ENCODE measurements at places on chromosomes 3 and 15. TPM values are rescaled to one million over a fixed set of nuclear protein-coding genes. Genes with fewer than 3 reads are reported as not detected.
A peak's percentile ranks its signal among the peaks of the same experiment; 100 is the strongest.

DNA sequence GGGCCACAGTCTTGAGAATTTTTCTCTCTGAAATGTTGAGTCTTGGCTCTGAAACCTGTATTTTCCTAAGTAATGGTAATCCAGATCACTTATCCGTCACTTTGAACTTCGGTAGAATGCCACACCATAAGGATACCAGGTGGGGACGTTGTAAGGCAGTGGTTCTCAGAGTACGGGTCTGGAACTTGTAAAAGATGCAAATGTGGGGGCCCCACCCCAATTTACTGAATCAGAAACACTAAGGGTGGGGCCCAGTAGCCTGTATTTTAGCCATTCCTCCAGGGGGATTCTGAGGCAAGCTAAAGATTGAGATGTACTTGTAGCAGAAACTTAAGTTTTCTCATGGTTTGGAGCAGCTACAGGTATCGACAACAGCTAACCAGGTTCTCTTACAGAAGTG is 555.3 kb downstream of the FOXP1 start:
- DNase-seq = no peak

The PRR23E gene
- total RNA-seq = not detected

- no peak for DNase-seq
These were observed 42.7 kb downstream of the OR5H15 start for GRCh38 chr3:98209244-98209643.

DNA sequence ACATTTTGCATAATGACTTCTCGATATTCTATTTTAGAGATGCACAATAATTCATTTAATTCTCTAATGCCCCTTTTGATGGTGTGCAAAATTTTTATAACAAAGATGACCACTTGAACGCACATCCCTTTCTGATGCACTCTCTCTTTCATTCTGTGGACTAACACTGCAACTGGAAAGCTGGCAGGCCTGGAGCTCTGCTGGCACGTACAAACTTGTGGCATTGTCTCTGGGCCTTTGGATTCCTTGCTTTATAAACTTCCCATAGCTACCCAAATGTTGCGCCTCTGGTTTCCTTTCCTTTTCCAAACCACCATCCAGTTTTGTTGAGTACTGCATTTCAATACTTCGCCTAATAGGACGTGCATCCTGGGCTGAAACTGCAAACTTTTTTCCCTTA is 194.5 kb upstream of the CFAP20DC start:
- DNase-seq = no peak

DNA sequence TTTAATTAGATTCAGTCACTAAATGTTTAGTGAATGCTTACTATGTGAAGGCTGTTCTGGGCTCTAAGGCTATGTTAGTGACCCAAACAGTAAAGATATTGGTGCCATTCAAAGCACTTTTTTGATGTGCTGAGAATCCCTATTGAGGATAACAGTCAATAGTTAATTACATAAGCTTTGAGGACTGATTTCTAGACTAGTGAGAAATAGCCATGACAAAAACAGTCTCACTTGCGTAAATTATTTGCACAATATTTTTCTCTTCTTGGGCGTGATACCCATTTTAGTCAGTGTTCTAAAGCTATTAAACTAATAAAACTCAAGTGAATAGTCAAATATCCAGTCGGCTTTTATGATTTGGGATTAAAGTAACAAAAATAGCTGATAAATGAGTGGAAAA is 74.6 kb downstream of the UBE2E2 start:
- DNase-seq = no peak

The GOLGA6A gene
- total RNA-seq = 0.06 TPM

DNA sequence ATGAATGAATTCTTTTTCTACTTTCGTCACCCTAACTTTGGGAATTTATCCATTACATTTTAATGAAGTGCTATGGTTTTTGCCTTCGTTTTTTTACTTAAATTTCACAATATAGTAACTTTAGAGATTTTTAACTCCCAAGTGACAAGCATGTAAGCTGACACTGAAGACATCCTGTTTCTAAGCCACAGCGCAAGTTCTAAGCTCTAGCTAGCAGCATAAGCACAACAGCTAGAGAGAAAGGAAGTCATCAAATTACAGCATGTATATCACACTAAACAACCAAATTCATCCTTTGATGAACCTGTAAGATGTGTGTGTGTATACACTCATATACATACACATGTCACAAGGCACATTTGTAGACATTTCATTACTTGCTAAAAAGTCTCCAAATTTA is 119.3 kb downstream of the P3H2 start:
- DNase-seq = no peak

- DNase-seq = no peak
These were observed 846 bp upstream of the POLG start for GRCh38 chr15:89335298-89336041.

GRCh38 chr3:48599077-48599501 is 4.0 kb upstream of the COL7A1 start:
- DNase-seq = no peak

The NPAP1 gene
- total RNA-seq = 0.03 TPM

DNA sequence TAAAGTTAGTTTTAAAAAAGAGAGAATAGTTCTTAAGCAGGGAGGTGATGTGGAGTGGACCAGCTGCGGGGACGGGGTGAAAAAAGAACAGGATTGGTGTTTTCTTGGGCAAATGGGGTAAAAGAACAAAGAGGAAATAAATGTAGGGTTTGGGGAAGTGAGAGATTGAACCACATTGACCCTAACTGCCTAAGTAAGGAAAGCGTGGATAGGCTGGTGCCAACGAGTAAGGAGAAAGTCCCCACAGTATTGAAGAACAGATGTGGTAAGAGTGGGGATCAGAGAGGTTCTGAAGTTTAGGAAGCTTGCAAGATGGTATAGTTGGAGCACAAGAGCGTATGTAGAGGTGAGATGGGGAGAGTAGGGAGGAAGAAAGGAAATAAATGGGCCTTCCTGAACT is 17.0 kb downstream of the IREB2 start:
- DNase-seq = no peak

- no peak for DNase-seq
These were observed 35.8 kb downstream of the CACNA1D start for GRCh38 chr3:53530205-53530604.

DNA sequence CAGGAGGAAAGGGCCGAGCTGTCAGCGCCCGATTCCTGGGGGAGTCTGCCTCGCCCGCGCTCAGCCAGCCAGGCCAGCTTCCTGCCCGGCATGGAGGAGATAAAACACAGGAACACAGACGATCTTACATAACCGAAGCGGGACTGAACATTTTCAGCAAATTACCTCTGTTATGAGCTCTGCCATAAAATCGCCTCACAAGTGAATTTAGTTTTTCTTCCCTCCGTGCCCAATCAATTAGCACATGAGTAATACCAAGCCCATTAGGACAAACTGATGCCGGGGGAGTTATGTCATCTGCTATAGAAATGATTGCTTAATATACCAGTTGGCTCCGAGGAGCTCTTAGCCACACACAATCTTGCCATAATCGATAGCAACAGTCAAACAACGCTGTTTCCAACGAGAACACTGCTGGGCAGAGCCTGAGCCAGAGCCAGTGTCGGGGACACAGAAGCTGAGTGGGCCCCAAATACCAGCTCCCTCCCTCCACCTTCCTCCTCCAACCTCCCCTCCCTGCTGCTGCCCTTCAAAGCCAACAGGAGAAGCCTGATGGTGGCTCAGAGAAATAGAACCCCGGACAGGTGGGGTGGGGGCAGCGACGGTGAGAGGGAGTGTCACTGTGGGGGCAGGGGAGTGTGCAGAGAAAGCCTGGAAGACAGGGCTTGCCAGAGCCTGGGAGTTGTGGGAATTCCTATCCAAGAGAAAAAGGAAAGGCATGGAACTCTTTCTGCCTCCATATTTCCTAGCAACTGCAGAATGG is 279.4 kb upstream of the TLE3 start:
- DNase-seq = peak; percentile 57

DNA sequence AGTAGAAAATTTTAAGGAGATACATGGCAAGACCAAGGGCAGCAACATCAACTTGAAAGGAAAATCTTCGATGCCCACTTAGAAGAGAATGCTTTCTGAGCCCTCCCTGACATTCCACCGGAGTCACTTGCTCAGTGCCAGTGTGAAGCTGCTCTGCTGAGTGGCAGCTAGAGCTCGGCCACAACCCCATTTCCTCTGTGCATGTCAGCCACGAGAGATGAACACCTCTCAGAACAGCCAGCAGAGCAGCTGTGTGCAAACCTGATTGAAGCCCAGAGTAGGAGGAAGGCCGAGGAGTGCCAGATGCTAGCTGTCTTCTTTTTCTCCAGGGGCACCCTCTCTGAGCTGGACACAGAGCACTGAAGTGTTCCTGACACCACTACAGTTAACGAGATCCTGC is 12.2 kb downstream of the TARS3 start:
- DNase-seq = no peak

The INO80 gene
- 19.4 TPM for total RNA-seq

The EIF4E3 gene
- total RNA-seq = 0.83 TPM

DNA sequence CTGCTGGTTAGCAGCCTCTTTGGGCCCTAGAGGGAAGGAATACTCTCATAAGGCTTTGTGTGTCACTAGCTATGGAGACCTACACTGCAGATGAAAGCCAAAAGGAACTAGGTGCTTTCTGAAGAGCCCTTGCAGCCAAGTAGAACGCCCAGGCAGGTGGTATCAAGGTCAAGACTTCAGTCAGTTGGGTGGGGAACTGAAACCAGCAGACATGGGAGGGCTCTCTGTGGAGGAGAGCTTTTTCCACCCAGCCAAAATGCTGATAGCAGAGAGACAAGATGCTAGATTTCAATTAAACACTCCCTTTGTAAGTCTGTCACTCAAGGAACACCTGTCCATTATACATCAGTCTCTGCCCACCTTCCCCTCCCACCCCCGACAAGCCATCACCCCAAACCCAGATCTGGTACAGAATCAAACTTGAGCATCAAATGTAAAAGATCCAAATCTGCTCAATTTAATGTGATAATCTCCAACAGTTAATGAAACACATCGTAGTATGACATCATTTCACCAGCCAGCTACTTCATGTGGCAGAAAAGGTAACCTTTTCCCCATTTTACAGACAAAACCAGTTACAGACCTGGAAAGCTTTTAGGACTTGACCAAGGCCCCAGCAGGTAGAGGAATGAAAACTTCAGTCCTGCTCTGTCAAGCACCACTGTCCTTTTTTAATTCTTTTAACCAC is 14.6 kb downstream of the MRPS25 start:
- no peak for DNase-seq

DNA sequence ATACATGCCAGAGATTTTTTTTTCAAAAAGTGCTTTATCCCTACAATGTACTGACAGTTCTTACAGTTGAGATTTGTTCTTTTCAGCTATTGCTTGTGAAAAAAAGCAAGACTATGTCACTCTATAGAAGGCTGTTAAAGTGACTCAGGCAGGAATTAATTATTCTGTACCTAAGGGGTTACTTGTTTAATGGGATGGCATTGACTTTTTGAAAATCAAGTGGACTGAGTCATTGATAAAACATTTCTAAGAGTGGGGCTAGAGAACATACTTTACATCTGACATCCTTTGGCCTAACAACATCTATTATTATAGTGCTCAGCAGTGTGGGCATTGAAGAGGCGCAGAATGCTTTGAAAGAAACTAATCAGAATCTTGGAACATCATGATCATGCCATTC is 34.3 kb downstream of the INTS14 start:
- peak; percentile 25 for DNase-seq

DNA sequence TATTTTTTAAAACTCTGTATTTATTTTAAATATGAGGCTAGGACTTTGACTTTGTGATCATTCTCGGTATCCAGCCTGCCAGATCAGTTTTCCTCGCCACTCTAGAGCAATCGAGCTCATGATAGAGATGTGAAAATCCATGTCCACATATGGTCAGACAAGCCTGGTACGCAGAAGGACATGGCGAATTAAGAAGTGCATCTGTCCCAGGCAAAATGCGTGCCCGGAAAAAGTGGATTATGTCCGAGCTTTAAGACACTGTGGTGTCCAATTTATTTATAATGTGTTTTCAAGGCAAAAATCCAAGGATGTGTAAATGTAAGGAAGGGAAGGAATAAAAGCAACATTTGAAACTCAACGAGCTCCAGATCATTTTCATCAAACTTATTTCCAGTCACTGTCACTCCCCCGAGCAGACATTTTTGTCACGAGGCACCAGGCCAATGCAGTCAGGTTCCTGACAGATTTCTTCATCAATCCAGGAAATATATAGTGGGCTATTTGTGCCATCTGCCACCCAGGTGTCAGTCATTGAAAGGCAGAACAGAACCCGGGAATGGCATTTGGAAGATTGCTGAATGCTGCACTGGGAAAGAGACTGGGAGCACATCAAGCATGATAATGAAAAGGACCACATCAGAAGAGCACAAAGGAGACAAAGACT is 825.7 kb downstream of the SQOR start:
- DNase-seq = no peak

GRCh38 chr3:59189526-59189925 is 139.7 kb upstream of the CFAP20DC start:
- DNase-seq = no peak

The ANKRD34C gene
- total RNA-seq = not detected

- no peak for DNase-seq
These were observed 13.3 kb upstream of the LRRC15 start for GRCh38 chr3:194382892-194383223.

The GP5 gene
- not detected for total RNA-seq

- no peak for DNase-seq
These were observed 1030.2 kb downstream of the MCTP2 start for GRCh38 chr15:95261546-95261945.

- DNase-seq = no peak
These were observed 46.9 kb downstream of the CHSY1 start for GRCh38 chr15:101204739-101205535.

GRCh38 chr15:85137489-85138168 is 156.0 kb downstream of the PDE8A start:
- no peak for DNase-seq

- no peak for DNase-seq
These were observed 71.7 kb upstream of the TTC14 start for GRCh38 chr3:180530276-180530675.

DNA sequence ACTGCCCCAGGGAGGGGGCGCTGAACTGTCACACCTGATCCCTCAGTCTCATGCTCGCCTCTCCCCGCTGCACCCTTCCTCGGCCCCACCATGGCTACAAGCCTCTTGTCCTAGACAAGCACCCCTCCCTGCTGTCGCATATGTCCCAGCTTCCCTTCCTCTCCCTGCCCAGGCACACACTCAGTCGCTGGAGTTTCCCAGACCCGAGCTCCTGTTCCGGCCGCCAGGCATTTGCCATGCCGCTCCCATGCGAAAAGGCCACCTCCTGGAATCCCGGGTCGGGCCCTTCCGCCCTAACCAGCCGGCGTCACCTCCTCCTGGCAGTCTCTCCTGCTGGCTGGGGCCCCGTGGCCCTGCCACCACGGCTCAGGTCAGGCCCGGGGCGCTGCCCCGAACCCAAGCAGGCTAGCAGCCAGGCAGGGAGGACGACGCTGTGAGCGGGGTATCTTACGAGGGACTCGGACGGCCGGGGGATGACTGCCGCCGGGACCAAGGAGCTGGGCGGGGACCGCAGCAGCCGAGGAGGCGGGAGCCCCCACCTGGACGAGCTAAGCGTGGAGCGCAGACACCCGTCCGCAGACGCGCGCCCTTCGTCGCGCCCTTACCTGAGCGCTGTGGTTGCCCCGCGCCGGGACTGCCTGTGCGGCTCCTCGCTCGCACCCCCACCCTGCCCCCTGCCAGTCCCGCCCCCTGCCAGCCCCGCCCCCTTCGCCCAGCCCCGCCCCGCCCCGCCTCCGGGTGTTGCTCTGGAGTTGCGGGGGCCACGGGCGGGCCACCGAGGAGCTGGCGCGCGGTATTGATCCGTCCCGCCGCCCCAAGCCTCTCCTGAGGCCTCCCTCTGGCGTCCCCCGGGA is at the start of gene ALS2CL:
Gene ALS2CL, minus strand, starts transcription at position 642 of the 854 bp plus-strand sequence. CDS start 4,239 bp downstream, outside the sequence.
- peak; percentile 47 for DNase-seq

The PLA2G4E gene
- not detected for total RNA-seq
